ENCODE measurements at places on chromosomes 12 and 14.

DNA sequence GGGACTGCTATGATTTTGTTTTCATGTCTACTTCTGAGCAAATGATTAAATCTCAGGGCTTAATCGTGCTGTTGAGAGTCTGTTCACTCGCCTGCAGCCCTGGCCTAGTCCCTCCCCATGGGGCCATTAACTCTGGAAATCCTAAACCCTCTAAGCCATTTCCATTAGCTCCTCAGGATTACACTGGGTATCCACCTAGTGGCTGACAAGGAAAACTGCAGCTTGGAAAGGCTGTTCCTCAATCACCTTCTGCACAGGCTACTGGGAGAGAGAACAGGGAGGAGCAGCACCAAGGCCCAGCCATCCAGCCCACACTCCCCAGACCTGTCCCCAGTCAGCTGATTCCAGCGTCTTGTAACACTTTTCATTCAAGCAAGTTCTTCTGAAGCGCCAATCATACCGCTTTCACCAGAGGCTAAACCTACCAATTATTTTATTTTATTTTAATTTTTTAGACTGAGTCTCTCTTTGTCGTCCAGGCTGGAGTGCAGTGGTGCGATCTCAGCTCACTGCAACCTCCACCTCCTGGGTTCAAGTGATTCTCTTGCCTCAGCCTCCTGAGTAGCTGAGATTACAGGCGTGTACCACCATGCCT lies 48.7 kb downstream of the NEUROD4 start:
- H3K4me1 ChIP-seq = peaks cover 2% of the 10 kb centered on the region
- no peak overlapping the region for H3K27ac ChIP-seq
- no peak overlapping the region for H3K4me3 ChIP-seq
- no peaks in the 10 kb centered on the region for H3K36me3 ChIP-seq

DNA sequence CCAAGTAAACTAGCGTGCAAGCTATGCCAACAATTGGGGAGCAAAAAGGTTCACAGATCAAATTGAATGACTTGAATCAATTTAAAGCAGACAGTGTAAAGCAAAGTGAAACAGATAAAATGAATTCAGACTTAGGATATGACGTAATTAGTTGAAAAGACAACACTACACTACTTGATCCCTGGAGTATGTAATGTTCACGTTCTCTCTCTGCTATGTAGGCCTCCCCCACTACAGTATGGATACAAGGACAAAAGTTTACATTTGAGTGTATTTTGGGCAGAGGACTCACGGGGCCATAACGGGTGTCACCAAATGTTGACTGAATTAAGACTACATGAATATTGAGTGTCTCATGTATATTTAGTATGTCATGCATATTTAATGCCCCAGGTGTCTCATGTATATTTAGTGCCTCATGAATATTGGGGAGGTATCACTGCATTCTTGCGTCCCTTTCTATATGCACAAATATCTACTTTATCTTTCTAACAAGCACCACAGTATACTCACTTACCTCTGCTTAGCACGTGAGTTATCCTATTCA lies 44.5 kb downstream of the RERGL start:
- no peak overlapping the region for H3K4me3 ChIP-seq
- no peaks in the 10 kb centered on the region for H3K27me3 ChIP-seq
- no peaks in the 10 kb centered on the region for H3K36me3 ChIP-seq
- no peaks in the 10 kb centered on the region for H3K4me1 ChIP-seq

GRCh38 chr14:59688224-59689170 lies 111.9 kb upstream of the CCDC175 start:
- no peak overlapping the region for H3K4me3 ChIP-seq
- peaks cover 17% of the 10 kb centered on the region for H3K27me3 ChIP-seq
- no peak overlapping the region for H3K27ac ChIP-seq
- no peaks in the 10 kb centered on the region for H3K36me3 ChIP-seq
- DNase-seq = peak; percentile 43

- H3K4me1 ChIP-seq = peaks cover 9% of the 10 kb centered on the region
- no peak overlapping the region for H3K27ac ChIP-seq
- H3K27me3 ChIP-seq = peaks cover 10% of the 10 kb centered on the region
- H3K36me3 ChIP-seq = no peaks in the 10 kb centered on the region
These were observed 176.7 kb downstream of the PPM1H start for GRCh38 chr12:62758216-62758615.

- H3K4me3 ChIP-seq = no peak overlapping the region
- H3K36me3 ChIP-seq = no peaks in the 10 kb centered on the region
- H3K27me3 ChIP-seq = no peaks in the 10 kb centered on the region
- no peaks in the 10 kb centered on the region for H3K4me1 ChIP-seq
These were observed 1523.2 kb upstream of the FLRT2 start for GRCh38 chr14:84006643-84007155.

Data from activated CD4-positive, alpha-beta T cell treated with anti-CD3 and anti-CD28 coated beads, Interleukin-2, amount 10 ng/mL, durations not matched to agents 7 days and 5 days (primary cell).